Stimulated activated CD4-positive, alpha-beta T cell treated with anti-CD3 and anti-CD28 coated beads, Interleukin-1b, Interleukin-23, amount 100 ng/mL, for 4 hours (primary cell): ENCODE measurements at places on chromosomes 1 and 21.

GRCh38 chr1:167499664-167500101 is 18.6 kb downstream of the CD247 start:
- DNase-seq: no peak

GRCh38 chr1:17544776-17545350 is 5.4 kb downstream of the ARHGEF10L start:
- DNase-seq: no peak

DNA sequence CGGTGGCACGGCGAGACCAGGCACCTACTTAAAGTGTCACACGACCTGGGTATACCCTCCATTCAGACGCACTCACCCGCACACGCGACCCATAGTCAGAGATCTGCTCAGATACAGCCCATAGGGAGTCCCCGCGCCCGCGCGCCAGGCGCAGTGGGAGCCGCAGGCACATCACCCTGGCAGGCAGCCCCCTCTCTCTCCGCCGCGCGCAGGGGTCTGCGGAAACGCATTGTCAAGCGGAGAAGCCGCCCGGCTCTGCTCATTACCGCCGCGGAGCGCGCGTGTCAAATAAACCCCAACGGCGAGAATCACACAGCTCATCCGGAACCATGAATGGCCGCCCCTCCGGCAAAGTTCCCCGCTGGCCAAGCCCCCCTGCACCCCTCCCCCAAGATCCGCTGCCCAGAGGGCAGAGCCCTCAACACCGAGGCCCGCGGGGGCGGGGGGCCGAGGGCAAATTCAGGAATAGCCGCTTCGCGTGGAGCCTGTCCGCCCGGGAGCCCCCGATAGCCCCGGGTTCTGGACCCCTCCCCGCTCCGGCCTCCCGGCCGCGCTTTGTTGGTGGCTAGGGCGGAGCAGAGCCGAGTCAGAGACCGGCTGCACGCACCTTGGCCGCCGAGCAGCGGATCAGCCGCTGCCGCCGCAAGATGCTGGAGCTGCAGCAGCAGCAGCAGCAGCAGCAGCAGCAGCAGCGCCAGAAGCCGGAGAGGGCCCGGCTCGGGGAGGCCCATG is 522 bp downstream of the LRP8 start:
- DNase-seq: peak; percentile 48

DNA sequence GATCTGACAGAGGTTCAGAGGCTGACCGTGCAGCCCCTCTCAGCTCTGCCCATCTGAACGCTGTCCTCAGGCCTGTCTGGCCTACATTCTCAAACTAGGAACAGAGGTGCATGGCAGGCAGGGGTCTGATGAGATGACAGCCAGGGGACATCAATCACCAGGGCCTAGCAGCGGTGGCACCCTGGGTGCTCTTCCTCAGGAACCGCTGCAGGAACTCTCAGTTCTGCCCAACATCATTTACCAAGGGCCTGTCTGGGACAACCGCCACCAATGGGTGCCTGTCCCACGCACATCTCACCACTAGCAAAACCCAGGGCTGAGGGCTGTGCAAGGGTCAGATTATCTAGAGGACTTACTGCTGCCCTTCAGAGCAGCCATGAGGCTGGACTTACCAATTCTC is 245.7 kb downstream of the TOMM20 start:
- no peak for DNase-seq

DNA sequence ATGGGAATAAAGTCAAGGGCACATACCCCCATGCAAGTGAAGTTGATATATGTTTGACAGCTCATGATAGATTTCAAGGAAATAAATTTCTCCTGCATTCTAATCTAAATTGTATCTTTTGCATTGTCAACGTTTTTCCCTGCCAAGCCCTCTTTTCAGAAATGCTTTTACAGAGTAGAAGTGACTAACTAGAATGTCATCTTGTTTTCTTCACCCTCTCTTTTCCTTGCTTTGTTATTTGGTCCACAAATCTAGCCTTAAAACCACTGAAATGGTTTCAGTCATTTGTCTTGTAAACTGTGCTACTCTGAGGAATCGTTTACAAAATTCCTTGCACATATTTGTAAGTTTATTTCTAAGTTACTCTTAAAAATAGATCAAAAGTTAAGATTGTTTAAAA is 600.8 kb upstream of the CXADR start:
- DNase-seq: no peak

- no peak for DNase-seq
Measured at GRCh38 chr1:108327534-108328466, 83.9 kb upstream of the NBPF4 start.

DNA sequence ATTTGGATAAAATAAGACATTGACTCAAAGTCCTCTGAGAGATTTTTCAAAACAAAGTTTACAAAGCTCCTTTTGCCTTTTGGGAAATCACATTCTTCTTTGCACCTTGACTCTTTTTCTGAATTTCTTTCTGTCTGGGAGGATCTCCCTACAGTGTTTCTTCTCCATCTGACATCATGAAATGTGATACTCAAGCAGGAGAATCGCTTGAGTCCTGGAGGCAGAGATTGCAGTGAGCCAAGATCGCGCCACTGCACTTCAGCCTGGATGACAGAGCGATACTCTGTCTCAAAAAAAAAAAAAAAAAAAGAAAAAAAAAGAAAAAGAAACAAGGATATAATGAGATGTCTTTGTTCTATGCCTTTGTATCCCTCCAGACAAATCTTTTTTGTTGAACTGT is 13.3 kb upstream of the GRIK1 start:
- DNase-seq: no peak

- no peak for DNase-seq
Measured at GRCh38 chr1:165281207-165281901, 75.2 kb downstream of the LMX1A start.

GRCh38 chr1:109502364-109502851 is 7.1 kb downstream of the AMIGO1 start:
- peak; percentile 34 for DNase-seq

- DNase-seq: peak; percentile 1
Measured at GRCh38 chr21:34243562-34243961, 120.2 kb upstream of the KCNE2 start.

DNA sequence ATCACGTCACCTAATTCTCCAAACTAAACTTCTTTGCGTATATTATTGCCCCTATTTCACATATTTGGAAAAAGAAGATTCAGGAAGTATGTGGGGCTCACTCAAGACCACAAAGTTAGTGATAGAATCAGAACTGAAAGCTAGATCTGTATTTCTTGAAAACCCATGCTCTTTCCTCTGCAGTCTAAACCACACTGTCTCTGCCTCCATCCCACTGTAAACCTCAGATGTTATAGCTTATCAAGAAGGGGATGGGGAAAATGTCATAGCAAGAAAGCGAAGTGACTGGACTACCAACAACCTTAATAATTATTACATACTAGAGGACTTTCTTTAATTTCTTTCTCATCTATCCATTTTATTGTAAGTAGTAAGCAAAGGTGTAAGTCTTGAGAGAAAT is 257.7 kb upstream of the SGIP1 start:
- DNase-seq: no peak

DNA sequence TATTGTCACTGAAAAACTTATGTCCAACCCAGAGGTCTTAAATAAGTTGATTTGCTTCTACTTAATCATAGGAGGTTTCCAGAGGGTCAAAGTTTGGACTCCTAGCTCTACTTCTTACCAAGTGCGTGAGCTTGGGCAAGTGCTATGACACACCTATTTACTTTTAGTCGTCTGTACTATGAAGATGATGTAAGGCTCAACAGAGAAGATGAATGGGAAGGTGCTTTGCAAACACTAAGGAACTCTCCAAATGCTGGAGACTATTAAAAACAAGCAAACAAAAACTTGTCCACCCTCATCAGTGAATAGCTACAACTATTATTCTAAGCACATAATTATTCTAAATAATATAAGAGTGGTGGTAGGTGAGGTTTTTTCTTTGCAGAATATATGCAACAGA is 232.3 kb upstream of the USP24 start:
- DNase-seq: no peak

DNA sequence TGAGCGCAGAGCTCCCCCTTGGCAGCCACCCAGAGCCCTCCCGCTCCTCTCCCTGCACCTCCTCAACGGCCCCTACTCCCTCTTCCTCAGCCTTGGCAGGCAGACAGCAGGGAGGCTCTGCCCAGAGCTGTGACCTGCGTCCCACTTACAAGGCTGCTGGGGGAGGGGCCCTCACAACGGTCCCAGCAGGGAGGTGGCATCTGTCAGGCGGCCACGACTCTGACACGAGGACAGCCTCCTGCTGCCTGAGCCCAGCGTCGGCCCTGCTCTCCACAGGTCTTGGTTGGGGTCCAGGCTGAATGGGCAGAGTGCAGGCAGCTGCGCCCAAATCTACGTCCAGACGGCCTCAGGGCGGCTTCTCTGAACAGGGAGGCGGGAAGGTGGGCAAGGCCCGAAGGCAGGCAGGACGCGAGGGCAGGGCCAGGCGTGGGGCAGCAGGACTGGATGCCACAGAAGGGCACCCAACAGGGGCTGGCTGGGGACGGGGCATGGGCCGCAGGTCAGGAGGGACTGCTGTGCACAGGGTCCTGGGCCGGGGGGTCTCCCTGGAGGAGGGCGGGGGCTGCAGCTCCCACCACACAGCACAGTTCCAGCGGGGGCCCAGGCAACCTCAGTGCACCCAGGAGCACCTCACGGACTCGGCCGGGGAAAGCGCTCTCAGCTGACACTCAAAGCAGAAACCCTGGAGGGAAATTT is 7.5 kb downstream of the SLC19A1 start:
- no peak for DNase-seq

DNA sequence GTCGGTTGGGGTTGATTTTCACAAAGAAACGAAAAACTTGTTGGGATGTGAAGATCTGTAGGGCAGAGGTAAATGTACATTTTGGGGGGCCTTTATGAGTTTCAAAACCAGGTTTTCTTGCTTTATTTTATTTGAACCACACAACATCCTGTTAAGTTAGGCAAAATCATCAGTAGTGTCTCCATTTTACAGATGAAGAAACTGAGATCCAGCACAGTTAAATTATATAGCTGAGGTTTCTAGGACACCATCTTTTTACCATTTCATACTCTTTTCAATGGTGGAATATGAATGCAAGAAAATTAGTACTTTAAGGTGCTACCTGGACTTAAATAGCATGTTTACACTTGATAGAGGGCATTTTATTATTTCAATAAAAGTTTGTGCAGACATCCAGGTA is 187.7 kb downstream of the NFIA start:
- no peak for DNase-seq

GRCh38 chr1:18534810-18535205 is 54.1 kb downstream of the KLHDC7A start:
- no peak for DNase-seq

DNA sequence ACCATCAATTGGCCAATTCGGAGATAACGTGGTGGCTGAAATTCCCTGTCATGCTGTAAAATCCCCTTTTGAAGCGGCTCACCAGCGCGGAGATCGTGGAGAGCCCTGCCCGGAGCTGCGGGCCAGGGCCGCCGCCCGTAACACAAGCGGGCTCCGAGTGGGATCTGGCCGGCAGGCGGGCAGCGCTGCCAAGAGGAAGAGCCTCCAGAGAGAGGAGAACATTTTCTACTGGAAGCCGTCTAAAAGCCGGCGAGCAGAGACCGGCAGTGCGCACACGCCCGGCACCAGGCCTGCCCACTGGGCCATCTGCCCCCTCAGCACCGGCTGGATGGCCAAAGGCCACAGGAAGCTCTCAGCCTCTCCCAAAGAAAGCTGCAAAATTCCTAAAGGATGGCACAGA is 15.5 kb downstream of the SSBP3 start:
- DNase-seq: no peak

GRCh38 chr1:51833700-51834099 is 44.8 kb downstream of the NRDC start:
- no peak for DNase-seq

DNA sequence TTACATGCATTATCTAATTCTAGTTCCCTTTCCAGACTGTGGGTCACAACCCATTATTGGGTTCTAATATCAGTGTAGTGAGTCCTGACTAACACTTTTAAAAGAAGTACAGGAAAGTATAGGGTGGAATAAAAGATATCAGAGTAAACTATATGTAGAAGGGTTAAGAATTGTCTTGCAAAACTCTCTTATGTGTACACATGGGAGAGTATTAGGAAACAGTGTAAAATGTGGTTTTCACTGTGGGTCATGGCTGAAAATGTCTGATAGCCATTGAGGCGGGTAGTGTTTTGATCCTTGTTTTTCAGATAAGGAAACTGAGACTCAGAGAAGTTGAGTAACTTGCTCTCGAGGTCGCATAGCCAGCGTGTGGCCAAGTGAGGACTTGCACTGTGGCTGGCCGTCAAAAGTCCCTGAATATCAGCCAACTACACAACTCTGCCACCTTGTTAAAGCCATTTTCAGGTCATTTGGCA is 18.5 kb upstream of the MTARC1 start:
- no peak for DNase-seq

- no peak for DNase-seq
Measured at GRCh38 chr1:109091078-109091838, 694 bp downstream of the TMEM167B start.

DNA sequence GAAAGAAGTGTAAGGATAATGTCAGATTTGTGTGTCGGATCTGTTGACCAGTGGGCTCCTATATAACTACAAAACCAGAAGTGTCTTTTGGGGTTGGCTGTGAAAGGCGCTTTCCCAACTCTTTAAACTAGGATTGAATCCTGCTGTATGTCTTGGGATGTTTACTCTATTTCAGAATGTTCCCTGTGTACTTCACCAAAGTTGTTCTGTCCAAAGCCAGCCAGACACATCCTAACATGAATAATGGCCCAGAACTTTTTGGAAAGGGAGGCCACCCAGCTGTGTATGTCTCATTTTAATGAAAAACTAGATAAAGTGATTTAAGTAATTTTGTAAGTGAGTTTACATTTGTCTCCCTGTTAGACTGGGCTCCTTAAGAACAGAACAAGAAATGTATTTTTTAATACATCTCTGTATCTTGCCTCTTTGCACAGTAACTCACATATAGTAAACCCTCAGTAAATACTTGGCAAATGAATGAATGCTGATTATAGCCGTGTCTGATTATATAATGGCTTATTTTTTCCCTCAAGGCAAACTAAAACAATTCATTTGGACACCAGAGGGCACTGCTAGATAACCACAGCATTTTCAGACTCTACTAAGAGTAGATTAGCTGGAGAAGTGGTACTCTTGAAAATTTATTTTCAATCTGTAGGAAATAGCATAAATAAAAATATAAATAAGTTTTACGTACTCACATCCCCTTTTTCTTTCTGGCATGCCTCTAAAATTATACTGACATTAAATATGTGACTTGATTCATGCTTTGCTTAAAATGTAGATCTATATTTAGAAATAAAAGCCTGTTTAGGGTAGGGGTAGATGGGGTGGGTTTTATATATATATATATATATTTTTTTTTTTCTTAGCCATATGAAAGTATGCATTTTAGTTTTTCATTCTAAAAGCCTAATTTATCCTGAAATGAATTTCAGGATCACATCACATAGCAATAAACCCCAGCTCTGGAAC is 23.8 kb downstream of the TSEN15 start:
- no peak for DNase-seq
